ENCODE measurements at places on chromosomes 7 and 10.
A peak's percentile ranks its signal among the peaks of the same experiment; 100 is the strongest.

DNA sequence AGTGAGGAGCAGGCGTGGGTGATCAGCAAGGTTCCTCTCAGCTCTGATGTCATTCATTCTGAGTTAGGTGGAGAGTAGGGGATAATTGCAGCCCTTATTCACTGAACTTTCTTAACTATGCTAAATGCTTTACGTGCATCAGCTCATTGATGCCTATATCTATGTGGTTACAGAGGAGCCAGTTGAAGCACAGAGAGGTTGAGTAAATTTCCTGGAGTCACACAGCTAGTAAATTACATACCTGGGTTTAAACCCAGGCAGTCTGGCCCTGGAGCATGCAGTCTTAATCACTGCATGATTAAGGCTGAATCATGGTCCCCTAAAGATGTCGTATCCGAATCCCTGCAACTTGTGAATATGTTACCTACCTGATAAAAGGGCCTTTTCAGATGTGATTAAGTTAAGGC, 99.6 kb downstream of the GRK5 start:
- peak; percentile 79 for DNase-seq

GRCh38 chr7:54864663-54865062, 105.7 kb upstream of the SEC61G start:
- DNase-seq: no peak

DNA sequence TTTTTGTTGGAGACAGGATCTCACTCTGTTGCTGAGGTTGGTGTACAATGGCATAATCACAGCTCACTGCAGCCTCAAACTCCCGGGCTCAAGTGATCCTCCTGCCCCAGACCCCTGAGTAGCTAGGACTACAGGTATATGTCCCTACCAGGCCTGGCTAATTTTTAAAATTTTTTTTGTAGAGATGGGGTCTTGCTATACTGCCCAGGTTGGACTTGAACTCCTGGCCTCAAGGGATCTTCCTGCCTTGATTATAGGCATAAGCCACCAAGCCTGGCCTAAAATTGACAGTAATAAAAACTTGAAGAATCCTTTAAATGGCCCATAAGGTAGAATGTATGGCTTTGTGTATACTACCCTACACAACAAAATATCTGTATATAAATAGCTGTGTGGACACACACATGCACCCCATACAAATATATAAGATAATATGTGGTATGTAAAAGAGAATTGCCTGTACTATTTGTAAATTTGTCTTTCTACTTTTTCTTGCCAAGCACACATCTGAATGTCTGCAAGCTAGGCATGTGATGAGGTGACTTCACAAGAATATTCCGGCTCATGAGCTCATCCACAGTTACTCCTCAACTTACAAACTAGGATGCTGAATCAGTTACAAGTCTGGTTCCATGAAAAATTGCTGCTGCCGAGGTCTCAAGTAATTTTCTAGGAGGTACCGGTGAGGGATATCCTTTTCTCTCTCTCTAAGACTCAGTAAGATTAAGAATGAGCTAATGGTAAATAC, 26.6 kb downstream of the POLR3A start:
- no peak for DNase-seq

DNA sequence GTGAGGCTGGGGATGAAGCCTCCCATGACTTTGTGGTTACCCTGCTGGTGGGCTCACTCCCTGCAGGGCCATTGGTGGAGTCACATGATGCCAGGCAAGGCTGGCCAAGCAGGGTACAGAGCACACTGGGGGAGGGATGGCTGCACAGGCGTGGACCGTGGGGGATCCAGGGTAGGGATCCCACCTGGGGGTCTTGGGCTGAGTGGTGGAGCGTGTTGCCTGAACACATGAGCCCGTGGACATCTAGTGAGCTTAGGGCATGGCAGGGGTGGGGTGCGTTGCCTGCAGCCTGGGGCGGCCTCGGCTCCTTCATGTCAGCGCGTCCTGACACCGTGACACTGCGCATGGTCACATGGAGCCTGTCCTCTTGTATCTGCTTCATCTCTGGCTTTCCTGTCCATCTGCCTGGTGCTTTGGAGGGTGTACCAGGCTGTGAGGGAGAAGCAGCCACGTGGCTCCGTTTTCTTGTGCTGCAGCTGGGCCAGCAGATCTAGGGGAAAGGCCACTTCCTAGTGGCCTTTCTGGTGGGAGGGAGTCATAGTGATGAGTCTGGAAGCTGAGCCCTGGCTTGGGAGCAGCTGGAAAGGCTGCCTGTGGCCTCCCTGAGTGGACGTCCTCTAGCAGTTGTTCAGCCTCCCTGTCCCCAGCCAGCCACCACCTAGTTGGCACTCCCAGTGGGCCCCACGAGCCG, 96.2 kb downstream of the LHPP start:
- DNase-seq: no peak

DNA sequence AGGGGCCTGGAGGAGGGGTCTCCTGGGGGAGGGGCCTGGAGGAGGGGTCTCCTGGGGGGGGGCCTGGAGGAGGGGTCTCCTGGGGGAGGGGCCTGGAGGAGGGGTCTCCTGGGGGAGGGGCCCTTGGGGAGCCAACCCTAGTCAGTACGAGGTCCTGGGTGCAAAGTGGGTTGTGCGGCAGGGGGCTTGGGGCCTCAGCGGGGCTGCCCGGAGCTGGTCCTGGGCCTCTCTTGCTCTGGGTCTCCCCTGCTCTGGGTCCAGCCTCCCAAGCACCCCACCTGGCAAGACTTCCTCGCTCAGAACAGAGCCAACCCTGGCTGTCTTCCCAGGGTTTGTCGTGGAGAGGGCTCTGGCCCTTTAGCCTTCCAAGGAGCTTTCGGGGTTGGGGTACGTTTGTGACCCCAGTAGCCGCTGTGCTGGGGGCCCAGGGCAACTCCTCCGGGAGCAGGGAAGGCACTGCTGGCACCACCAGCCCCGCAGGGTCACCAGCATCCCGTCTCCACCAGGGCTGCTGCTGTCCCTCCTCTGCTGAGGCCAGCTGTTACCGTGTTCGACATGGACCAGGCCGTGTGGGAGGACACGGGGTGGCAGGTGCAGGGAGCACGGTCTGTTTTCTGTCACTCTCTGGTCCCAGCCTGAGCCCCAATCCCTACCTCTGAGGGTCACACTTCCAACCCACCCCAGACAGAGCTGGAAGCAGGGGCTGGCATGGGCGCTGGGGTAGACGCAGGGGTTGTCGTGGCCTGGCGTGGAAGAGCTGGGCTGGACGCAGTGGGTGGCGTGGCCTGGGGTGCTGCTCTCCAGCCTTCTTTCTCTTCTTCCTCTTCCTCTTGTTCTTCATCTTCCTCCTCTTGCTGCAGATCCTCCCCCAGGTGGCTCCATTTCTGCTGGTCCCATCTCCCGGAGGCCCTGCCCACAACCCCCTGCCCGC, 22.8 kb downstream of the PWWP2B start:
- DNase-seq: no peak

DNA sequence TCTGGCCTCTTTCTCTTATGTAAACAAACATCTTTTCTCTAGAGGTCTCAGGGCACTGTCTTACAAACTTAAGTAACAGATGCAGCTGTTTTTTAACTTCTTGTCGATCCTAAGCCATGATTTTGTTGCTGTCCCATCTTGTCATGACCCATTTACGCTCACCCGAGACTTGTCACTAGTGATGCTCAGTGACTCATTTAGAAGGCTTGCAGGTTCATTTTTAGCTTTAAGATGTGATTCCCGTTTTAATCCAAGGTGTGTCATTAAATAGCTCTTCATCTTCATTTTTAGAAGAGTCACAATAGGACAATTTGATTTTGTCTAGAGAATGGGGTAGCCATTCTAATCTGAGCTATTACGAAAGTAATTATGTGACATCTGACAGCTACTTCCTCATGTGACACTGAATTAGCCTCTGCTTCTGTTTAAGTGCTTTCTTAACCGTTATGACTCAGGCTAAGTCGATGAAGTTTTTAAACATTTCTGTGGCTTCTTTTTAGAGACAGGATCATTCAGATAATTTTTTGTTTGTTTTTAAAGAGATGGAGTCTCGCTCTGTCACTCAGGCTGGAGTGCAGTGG, 42.7 kb downstream of the SPDYE5 start:
- DNase-seq: peak; percentile 26

- DNase-seq: peak; percentile 68
Observed at GRCh38 chr7:12943781-12944180, 256.3 kb downstream of the ARL4A start.
